C1 segment of cervical spinal cord (tissue), 14 donors: ENCODE measurements at places on chromosomes 7 and 10.

DNA sequence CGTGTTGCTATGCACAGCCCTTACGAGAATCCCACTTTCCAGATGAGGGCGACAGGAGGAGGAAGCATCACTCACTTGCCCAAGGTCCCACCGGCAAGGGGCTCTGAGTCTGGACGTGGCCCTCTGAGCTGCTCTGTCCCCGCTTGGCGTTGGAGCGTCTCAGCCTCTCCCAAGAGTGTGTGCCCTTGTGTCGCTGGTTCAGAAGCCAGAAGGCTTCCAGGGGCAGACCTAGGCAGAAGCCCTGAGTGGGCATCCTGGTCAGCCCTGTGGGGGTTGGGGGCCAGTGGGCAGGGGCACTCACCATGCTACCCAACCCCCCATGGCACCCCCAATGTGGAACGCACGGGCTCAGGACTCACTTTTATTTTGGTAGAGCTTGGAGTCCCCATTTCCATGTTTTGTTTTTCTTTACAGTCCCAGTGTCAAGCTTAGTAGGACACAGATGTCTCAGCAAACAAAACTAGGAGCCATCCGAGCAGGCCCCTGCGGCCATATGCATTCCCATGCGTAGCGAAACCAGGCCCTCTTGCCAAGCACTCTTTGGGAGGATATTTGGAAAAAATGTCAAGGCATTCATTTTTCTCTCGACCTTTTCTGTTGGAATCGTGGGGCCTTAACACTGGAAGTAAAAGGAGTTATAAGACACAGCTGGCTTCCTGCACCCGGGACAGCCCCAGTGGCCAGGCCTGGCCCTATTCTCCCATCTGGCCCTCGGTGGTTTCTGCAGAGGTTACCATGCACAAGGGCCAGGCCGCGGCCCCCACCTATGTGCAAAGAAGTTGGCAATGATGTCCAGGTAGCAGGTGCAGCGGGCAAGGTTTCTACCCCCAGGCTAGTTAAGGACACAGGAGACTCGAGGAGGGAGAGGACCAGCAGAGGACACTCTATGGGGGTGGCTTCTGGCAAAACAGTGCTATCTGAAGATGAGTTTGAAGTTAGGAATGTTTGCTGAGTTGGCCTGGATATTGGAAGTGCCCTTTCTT is 97.0 kb downstream of the LHPP start:
- no peak for DNase-seq

DNA sequence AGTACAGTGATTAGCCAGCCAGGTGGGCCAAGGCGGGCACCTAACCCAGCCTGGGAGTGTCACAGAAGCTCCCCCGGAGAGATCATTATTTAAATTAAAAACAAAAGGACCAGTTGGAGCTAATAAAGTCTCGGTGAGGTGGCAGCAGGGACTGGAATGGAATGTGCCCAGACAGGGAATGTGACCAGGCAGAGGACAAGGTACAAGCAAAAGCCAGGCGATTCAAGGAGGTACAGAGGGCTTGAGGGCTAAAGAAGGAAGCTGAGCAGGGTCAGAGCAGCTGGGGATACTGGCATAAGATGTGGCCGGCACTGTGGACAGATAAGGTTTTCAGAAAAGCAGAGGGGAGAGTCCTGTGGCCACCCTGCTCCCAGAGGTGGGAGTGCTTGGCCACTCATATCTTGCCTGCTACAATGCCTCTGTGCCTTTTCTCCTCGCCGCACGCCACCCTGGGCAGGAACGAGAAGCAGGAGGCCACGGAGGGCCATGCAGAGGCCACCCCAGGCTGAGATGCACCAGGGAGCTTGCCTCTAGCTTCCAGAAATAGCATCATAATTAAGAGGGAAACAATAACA is 13.2 kb downstream of the TMEM273 start:
- DNase-seq: no peak

GRCh38 chr10:46216003-46216634 is 70.7 kb upstream of the ANTXRL start:
- no peak for DNase-seq

DNA sequence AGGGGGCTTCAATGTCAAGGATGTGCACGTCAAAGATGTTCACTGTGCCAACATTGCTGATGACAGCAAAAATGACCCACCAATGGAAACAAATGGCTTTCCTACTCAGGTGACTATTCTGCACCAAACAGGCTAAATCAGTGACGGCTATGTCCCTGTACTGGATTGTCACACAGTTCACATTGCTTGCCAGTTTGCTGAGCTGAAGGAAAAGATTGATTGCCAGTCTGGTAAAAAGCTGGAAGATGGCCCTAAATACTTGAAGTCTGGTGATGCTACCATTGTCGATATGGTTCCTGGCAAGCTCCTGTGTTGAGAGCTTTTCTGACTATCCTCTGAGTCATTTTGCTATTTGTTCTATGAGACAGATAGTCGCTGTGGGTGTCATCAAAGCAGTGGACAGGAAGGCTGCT is 202.2 kb upstream of the ETV1 start:
- no peak for DNase-seq

GRCh38 chr10:118977022-118977599 is 52.4 kb upstream of the NANOS1 start:
- DNase-seq: no peak

DNA sequence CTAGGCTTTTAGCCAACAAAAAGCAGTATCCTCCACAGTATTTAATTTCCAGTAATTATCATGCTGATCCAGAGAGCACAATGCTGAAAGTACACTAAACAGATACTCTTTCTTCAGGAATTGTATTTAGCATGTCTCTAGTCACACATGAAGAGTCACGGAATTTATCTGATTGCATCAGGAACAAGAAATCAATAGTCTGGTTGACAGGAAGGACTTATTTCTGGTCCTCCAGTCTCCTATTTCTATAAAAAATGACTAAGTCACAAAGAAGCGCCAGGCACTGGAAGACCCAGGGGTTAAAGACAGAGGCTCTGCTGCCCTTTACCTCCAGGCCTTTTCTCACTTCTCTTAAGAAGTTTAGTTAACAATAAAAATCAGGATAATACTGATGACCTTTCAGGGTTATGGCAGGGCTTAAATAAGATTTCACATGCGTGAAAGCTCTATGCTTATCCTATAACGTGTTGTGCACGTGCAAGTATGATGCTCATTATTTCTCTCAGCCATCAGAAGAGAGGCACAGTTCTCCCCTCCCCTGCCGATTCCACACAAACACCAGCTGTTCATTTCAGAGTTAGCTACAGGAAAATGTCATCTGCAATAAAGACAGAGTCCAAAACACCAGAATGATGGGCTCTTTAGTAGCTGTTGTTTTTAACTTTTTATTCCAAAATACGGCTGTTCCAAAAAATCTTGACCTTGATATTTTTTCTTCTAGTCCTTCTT is 36.9 kb downstream of the SLC26A4 start:
- no peak for DNase-seq

GRCh38 chr10:114266521-114266920 is 27.5 kb downstream of the VWA2 start:
- no peak for DNase-seq

GRCh38 chr7:112869111-112869774 is 79.0 kb upstream of the TMEM168 start:
- DNase-seq: no peak

- DNase-seq: no peak
These were observed 17.1 kb upstream of the GTPBP4 start for GRCh38 chr10:971150-971542.

- DNase-seq: no peak
These were observed 327.4 kb downstream of the AGMO start for GRCh38 chr7:15234431-15234830.

DNA sequence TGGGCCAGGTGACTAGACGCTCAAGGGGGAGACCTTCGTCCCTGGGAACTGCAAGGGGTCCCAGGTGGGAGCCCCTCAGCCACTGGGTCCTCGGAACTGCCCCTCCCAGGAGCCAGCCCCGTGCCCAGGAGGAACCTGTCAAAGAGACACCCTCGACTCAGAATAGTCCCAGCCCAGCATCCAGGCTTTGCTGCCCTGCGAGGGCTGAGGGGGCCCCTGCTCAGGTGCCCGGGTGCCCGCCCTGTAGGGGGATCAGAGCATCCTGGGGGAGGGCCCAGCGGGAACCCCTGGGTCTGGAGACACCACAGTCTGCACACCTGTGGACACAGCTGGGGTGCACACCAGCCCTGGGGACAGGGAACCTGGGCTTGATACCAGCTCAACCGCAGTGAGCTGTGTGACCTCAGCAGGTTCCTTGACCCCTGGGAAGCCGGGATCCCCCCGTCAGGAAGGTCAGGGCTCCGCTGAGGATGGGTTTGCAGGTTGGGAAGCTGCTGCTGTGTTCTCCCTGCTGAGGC is 407 bp downstream of the ELN start:
- DNase-seq: no peak

GRCh38 chr7:50293509-50294179 is 10.9 kb upstream of the IKZF1 start:
- no peak for DNase-seq

- DNase-seq: no peak
These were observed 150.7 kb upstream of the PRR15 start for GRCh38 chr7:29412912-29413311.

GRCh38 chr7:127892488-127893314 is 138.5 kb downstream of the LRRC4 start:
- DNase-seq: no peak

- DNase-seq: no peak
These were observed 284.9 kb upstream of the SEMA3D start for GRCh38 chr7:85471740-85472139.

- DNase-seq: peak; percentile 69
These were observed 41.9 kb upstream of the PRKAR1B start for GRCh38 chr7:768881-769504.

- no peak for DNase-seq
These were observed 154.6 kb downstream of the ZNF438 start for GRCh38 chr10:30877111-30877510.
